ENCODE measurements at places on chromosomes 4 and X. TPM values are rescaled to one million over a fixed set of nuclear protein-coding genes. Genes with fewer than 3 reads are reported as not detected.

DNA sequence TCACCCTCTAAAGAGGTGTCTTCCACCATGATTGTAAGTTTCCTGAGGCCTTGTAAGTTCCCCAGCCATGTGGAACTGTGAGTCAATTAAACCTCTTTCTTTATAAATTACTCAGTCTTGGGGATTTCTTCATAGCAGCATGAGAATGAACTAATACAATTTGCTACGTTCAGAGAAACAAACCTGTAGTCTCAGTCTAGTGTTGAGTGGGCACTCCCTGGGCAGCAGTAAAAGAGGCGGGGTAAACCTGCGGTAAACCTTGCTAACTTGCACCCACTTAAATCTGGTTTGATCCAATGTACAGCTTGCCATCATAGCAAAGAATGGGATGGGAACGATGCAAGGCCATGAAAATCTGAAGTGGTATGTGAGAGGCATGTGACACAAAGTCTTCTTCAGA lies 22.4 kb downstream of the GRXCR1 start:
- no peak for DNase-seq

The CENPVL3 gene
- not detected for total RNA-seq

The CYBB gene
- 7.8 TPM for total RNA-seq

The IL15 gene
- total RNA-seq: 0.54 TPM

The FAM47C gene
- not detected for total RNA-seq

The FRAS1 gene
- total RNA-seq: not detected
